Large intestine (tissue), 12 donors: ENCODE measurements at places on chromosomes 1 and 21. TPM values are rescaled to one million over a fixed set of nuclear protein-coding genes. Genes with fewer than 3 reads are reported as not detected.

GRCh38 chr1:19300211-19300610 is 11.6 kb upstream of the AKR7A3 start:
- no peak for DNase-seq

DNA sequence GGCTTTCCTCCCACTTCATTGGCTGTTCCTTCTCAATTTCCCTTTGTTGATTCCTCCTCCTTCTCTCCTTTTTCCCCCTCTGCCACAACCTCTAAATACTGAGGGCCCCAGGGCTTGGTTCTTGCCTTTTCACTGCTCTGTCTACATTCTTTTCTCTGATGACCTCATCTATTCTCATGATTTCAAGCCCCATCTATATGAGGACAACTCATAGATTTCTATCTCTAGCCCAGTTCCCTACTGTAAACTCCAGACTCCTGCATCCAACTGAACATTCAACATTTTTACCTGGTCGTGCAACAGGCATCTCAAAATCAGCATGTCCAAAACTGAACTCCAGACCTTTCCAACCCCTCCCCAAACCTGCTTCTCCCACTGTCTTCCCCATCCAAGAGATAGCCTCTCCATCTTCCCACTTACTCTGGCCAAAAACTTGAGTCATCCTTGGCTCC is 11.5 kb upstream of the SLC9A1 start:
- no peak for DNase-seq

PRSS38 gene
- not detected for polyA plus RNA-seq

- peak; percentile 74 for DNase-seq
Measured at GRCh38 chr1:10980094-10980577, 32.3 kb upstream of the TARDBP start.

- no peak for DNase-seq
Measured at GRCh38 chr1:110087812-110088738, 17.6 kb upstream of the ALX3 start.

DNA sequence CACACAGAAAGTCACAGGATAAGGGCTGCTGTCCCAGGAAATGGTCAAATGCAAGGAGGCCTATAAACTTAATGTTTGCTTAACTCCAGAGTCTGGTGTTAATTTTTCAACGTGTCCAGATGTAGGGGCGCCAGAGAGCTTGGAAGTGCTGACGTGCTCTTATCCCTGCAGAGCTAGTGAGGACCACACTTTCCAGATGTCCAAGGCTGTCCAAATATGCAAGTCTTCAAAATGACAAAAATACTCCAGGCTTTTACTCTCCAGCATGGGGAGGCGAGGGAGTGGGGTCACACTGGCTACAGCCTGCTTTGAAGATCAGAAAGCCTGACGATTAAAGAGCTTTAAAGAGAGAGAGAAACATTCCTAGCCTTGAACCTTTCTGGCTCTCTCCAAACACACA is 57.6 kb downstream of the ABCA4 start:
- peak; percentile 36 for DNase-seq

GRCh38 chr1:111214074-111214801 is 13.3 kb upstream of the CHI3L2 start:
- DNase-seq = no peak

MPL gene
- polyA plus RNA-seq = 0.21 TPM

DNA sequence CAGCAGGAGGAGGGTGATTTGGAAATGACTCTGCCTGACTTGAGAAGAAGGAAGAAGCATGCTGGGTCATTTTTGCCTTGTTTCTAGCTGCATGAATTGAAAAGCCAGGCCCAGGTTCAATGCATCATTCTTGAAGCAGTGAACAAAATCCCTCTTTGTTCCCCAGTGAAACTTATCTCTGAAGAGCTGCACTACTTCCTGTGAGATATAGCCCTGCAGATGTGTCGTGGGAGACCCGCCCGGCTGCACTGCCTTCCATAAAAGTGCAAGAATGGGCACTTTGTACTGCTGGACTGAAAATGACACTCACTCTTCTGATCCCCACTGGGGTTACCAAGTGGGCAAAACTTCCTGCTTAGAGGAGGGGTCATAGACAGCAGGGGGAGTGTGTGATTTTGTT is 249.2 kb upstream of the NFIA start:
- DNase-seq = peak; percentile 88

AHCYL1 gene
- polyA plus RNA-seq = 89.3 TPM

DNA sequence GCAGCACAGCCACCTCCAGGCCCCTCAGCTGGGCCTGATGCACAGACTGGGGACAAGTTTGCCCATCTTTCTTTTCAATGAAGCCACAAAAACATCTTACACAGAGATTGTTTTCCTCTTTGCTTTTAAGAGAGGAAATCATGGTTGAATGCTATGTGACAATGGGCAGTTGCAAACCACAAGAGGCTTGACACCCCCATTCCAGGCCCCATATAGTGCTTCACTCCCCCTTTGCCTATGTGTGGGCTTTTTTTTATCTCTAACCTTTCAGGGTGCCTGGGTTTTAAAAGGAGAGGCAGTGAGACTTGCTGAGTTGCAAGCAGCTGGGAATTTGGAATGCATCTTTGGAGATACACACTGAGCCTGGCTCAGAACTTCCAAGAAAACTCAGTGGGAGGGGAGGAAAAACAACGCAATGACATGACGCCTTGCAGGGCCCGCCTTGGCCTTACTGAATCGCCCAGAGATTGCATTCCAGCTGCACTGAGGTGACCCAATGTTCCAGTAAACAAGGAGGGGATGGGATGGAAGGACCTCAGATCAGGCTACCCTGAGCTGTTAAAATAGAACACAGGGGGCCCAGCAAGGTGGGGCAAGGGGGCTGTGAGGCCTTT is 145.2 kb upstream of the ZNF648 start:
- no peak for DNase-seq

GRCh38 chr1:217273866-217274265 is 357.0 kb downstream of the GPATCH2 start:
- no peak for DNase-seq

DNA sequence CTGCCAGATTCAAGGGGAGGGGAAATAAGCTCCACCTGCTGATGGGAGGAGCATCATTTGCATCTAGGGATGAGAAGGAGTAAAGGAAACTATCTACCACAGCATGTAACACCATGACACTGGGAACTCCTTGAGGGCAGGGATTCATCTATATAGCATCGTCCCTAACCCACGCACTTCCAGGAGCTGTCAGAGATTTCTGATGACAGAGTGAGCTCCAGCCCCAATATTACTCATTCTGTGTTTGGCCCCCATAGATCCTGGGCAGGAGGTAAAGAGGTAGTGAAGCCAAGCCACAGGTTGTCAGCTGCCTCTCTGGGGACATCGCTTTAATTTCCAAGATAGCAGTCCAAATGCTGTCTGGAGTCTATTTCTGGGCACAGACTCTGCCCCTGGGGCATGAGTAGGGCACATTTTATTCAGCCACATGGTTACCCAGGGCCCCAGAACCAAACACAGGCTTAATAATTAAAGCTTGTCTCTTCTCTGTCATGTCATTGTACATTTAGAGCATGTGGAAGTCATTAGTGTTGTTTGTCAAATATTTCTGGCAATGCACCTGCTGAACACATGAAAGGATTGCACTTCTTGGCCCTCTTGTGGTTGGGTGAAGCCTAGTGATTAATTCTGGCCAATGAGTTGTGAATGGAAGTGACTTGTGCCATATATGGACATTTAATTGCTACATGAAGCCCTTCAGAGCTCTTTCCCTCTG is 105.9 kb upstream of the POU3F1 start:
- DNase-seq = no peak

HOOK1 gene
- 35.6 TPM for polyA plus RNA-seq

- DNase-seq = peak; percentile 14
Measured at GRCh38 chr1:210143465-210144062, 89.0 kb upstream of the SERTAD4 start.

- no peak for DNase-seq
Measured at GRCh38 chr1:1115136-1115785, 628 bp downstream of the C1orf159 start.

- no peak for DNase-seq
Measured at GRCh38 chr1:903721-904271, 19.9 kb upstream of the SAMD11 start.

PLA2G2C gene
- 0.06 TPM for polyA plus RNA-seq

PRR9 gene
- 0.06 TPM for polyA plus RNA-seq

DNA sequence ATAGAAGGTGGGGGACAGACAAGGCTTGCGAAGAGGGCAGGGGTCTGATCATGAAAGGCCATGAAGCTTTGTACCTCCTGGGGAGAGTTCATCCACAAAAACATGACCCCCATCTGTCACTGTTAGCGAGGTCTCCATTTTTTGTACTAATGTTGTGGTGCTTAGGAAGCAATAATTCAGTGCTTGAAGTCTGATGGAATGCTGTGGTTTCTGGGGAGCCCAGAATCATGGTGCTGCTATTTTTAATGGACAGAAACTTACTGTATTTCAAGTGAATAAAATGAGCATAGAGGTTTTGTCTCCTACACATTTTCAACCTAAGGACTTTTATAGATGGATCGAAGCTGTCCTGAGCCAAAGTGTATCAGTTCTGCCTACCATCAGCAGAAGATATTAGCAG is 28.2 kb upstream of the RGL1 start:
- no peak for DNase-seq

- no peak for DNase-seq
Measured at GRCh38 chr1:116003823-116004222, 27.5 kb downstream of the SLC22A15 start.

GRCh38 chr1:40226192-40226591 is 21.5 kb upstream of the TMCO2 start:
- peak; percentile 31 for DNase-seq

ELF3 gene
- polyA plus RNA-seq = 594 TPM

DNA sequence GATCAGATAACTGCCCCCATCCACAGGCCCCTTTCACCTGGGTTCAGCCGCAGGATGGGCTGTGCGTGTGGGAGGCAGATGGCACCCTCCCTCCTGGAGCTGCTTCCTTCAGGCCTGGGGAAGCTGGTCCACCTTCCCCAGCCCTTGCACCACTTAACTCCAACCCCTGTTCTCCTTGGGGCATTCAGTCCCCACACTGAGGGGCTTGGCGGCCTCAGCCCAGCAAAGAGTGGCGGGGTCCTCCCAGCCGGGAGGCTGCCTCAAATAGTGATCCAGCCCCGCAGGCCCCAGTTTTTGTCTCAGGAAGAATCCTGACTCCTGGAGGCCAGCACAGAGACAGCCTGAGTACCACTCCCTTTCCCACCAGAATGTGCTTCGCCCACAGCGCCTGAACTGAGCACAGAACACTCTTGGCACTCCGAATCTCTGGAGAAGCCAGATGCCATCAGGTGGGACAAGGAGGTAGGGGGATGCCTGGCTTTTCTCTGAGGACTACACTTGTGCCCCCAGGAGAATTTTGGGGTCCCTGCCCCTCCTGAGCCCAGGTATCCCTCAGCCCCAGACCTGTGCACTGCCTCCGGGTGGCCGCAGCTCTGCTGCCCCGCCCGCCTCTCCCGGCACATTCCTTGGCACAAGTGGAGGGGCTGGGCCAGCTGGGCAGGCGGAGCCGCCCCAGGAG is 936 bp downstream of the PAQR6 start:
- DNase-seq = no peak

GRCh38 chr1:18582890-18583289 is 47.8 kb upstream of the PAX7 start:
- no peak for DNase-seq

HSD11B1 gene
- 0.31 TPM for polyA plus RNA-seq

DNA sequence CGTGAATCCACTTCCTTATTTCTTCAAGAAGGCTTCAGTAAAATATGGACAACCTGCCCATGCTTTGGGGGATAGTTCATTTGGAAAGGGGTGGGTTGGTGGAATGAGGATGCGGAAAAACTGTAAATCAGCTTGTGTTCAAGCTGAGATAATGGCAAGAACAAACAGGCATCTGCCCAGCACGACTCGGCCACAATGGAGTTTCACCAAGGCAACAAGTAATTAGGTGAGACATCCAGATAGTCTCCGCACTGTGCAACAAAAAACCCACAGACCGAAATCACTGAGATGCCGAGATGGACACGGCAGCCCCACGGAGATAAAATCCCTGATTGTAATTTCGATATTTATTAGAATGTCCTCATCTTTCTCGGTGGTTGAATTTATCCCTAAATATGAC is 455.2 kb downstream of the AJAP1 start:
- no peak for DNase-seq

- DNase-seq = peak; percentile 40
Measured at GRCh38 chr1:17419626-17420328, 19.7 kb downstream of the RCC2 start.

KCNH1 gene
- 0.25 TPM for polyA plus RNA-seq

TMEM200B gene
- polyA plus RNA-seq = 5.9 TPM

GRCh38 chr1:82806133-82806532 is 1005.4 kb downstream of the ADGRL2 start:
- DNase-seq = no peak

IQGAP3 gene
- polyA plus RNA-seq = 13.9 TPM

DNA sequence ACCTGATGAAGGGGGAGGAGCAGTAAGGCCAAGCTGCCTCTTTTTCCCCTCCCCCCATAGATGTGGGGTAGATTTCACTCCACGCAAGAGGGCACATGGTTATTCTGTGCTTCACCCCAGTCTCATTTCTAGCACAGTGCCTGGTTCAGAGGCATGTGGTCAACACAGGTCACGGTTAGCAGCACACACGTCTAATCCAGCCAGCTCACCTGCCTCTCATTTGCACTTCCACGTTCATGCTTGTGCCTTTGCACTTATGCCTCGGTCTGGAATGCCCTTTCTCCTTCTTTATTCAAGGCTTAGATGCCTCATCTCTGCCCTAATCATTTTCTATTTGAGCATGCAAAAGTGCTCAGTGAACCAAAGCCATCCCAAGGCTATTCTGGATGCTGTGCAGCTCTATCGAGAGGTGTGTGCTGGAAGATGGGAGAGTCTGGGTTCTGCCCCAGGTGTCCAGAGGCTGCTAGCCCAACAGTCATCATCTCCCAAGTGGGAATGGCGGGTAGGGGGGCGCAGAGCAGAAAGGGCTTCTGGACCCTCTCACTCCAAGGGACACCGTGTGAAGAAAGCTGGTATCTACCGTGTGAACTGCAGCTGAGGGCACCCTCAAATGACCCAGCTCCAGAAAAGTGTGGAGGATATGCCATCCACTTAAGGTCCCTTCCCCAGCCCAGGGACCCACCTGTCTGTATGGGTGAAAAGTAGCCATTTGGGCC is 2.1 kb upstream of the A3GALT2 start:
- no peak for DNase-seq

DNA sequence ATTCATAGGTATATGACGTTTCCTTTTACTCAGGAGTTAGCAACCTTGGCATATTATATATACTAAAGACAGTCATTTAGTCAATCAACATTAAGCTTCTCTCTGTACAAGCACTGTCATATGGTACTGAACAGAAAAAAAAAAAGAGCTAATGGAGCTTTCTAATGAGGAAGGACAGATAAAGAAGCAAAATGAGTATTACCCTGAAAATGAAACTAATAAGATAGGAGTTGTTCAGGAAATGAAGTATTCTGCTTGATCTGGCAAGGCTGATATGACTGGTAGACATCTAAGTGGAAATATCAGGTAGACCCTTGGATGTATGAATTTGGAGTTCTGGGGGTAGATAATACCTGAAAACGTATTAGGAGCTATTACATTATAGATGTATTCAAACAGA is 4.3 kb upstream of the IKBKE start:
- DNase-seq = no peak

DNA sequence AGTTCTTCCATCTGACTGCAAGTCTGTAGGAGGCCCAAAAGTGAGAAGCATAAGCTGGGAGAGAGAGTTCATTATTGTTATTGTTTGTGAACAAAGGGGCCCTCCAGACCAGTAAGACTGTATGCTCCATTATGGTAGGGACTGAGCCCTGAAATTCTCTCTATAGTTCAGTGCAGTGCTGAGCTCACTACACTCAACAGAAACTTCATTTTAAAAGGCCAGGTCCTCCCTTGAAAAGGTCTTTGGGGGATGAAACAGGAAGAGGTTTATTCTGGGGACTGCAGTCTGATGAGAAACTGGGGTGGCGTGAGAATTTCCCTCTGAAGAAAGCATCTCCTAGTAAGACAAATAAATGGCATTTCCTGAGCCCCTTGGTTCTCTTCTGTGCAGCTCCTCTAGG is 5.5 kb upstream of the GATAD2B start:
- DNase-seq = no peak
